Non-pigmented ciliary epithelial cell (primary cell): ENCODE measurements at places on chromosomes 2 and 18.

GRCh38 chr18:57803103-57803969, at the start of gene ATP8B1:
TSS of gene ATP8B1 (minus strand) at chr18:57803315. CDS start at chr18:57731807, 71,508 bp downstream.
- no peak for DNase-seq

- DNase-seq = no peak
Measured at GRCh38 chr2:862731-863466, 87.8 kb upstream of the SNTG2 start.

GRCh38 chr2:124908411-124908810, 883.3 kb downstream of the CNTNAP5 start:
- peak; percentile 8 for DNase-seq

DNA sequence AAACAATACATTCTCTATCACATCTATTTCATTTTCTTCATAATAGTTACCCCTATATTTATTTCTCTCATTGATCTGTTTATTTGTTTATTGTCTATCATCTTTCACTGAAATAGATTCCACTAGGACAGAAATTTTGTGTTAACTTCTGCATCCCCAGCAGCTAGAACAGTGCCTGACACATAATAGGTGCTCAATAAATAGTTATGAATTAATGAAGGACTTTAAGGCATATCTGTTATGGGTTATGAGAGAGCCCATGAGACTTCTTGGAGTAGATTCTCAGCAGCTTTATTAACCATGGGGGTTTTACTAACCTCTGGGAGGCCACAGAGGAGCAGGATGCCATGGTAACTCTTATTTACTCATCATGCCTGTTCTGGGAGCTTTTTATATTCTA, 144.6 kb downstream of the CDC42EP3 start:
- no peak for DNase-seq

GRCh38 chr2:70887550-70888246, 48.0 kb upstream of the ATP6V1B1 start:
- no peak for DNase-seq

- DNase-seq = no peak
Measured at GRCh38 chr2:216793386-216793785, 66.5 kb downstream of the TNP1 start.

DNA sequence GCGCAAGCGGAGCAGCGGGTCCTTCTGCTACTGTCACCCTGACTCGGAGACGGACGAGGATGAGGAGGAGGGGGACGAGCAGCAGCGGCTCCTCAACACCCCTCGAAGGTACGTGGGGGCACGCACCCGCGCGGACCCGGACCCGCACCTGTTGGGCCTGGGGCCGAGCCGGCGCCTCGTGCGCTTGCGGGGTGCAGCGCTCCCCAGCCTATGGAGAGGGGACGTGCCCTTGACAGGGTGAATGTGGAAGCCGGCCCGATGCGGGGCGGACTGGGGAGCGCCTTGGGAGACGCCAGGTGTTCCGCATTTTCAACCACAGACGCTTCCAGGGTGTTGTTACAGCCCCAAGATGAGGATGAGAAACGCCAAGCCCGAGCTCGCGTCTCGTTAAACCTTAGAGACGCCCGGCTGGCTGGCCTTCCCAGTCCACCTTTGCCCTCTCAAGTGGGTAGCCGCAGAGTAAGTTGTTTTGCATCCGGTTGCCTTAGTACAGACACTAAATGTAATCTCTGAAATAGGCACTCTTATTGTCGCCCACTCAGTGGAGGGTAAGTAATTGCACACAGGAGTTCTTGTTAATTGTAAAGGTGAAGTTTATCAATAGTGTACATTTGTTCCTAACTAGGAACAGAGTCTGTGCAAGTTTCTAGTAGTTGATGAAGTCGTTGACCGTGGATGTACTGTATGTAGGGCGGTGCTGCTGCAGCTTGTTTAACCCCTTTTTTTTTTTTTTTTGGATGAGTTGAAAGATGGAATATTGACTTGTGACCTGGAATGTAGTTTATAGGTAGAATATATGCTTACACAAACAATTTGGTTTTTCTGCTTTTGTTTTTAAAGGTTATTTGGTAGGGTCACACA, 815 bp downstream of the GMCL1 start:
- no peak for DNase-seq

DNA sequence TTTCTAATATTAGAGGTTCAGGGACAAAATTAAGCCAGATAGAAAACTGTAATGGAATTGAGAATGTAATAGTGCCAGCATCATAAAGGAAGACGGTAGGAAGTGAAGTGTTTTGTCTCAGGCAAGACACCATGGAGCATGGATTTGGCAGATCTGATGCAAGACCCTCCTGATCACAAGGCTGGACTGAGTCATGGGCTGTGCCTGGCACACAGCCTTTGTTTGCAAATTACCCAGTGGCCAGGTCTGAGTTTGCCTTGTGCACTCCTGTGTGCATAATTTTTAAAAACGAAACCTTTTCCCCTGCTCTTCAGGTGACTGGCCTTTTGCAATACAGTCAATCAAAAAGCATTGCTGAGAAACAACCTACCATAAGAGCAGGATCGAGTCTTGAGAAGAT, 2.0 kb upstream of the UPP2 start:
- DNase-seq = peak; percentile 22

- DNase-seq = no peak
Measured at GRCh38 chr2:8380566-8380965, 301.3 kb upstream of the ID2 start.

DNA sequence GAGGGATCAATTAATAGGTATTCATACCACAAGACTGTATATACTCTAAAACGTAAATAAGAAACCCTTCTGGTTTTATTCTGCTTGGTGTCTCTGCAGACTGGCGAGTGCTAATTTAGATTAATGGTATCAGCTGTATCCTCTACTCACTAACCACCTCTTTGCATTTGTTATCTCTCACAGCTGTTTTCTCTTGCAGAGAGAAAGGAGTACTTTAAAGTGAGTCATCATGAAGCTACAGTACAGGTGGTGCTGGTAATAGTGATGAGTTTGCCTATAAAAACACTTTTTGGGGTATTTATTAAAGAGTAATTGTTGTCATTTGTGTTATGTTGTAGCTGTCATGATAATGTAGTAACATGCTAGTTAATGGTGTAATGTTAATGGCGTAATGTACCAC, 147.7 kb downstream of the NETO1 start:
- DNase-seq = no peak

DNA sequence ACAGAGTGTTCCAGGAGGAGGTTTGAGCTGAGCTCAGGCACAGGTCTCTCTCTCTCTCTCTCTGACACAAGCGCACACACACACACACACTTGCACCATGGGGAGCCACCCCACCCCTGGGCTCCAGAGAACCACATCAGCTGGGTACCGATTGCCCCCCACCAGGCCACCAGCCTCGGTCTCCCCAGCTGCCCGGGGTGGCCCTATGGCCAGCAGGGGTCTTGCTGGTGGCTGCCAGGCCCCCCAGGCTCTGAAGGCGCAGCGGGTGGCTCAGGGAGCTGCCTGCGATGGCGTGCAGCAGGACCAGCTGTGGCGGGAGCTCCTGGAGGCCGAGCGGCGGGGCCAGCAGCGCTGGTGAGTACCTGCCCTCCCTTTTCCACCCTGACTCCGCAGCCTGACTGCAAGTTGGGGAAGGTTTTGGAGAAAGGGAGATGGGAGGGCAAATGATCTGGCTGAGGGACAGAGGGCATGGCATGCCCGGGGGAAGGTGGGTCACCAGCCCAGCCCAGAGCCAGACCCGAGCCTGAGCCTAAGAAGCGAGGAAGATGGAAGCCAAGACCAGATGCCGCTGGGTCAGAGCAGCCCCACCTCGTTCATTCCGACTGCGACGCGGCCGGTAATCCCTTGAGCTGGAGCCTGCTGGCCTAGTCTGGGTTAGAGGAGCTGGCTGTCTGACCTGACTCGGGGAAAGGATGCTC, 21.9 kb upstream of the SLC66A3 start:
- no peak for DNase-seq

GRCh38 chr18:56043641-56044061, 455.7 kb upstream of the TCF4 start:
- no peak for DNase-seq

- DNase-seq = no peak
Measured at GRCh38 chr18:22129778-22130177, 39.6 kb upstream of the GATA6 start.

GRCh38 chr2:46716927-46717326, 198.7 kb downstream of the MCFD2 start:
- DNase-seq = no peak

- DNase-seq = no peak
Measured at GRCh38 chr18:65943268-65943667, 192.5 kb downstream of the CDH7 start.

- no peak for DNase-seq
Measured at GRCh38 chr2:192230889-192231453, 36.2 kb upstream of the TMEFF2 start.

GRCh38 chr18:79626905-79627749, 52.5 kb upstream of the CTDP1 start:
- no peak for DNase-seq

- no peak for DNase-seq
Measured at GRCh38 chr2:163751696-163752095, 15.9 kb upstream of the FIGN start.

- no peak for DNase-seq
Measured at GRCh38 chr2:108536133-108536780, 2.0 kb downstream of the LIMS1 start.

GRCh38 chr2:12797815-12798214, 81.1 kb downstream of the TRIB2 start:
- no peak for DNase-seq

GRCh38 chr2:197309691-197310231, 819 bp downstream of the ANKRD44 start:
- DNase-seq = no peak

- no peak for DNase-seq
Measured at GRCh38 chr2:194105358-194105757, 1551.7 kb upstream of the SLC39A10 start.

DNA sequence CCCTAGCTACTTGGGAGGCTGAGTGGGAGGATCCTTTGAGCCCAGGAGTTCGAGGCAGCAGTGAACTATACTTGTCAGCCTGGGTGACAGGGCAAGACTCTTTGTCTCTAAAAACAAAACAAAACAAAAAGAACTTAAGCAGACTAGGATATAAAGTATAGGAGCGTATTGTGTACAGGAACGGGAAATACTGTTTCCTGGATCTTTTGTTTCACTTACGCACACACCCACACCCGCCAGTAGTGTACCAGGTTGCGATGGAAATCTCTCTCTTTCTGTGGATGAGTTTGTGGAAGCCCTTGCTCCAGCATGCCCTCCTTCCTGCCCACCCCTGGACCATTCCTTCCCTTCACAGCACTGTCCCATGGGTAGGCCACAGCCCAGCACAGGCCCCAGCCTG, 136.3 kb downstream of the RPIA start:
- DNase-seq = no peak

DNA sequence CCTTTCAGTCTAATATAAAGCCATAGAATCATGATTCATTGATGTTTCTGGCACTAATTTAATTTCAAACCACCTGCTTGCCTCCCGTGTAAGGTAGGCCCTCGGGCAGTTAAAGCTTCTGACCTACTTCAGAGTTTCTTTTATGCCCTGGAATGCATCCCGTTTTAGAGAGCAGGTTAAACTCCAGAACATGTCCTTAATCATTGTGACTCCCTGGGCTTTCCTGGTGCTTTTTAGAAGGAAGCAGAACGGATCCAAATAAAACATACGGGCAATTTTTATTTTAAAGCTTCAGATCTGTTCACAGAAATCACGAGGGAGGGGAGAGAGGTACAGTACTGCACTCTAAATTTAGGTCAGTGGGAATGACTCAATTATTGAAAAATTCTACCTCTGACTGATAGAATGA, 134.8 kb downstream of the GCA start:
- no peak for DNase-seq

GRCh38 chr2:241629762-241630435, 7.1 kb downstream of the THAP4 start:
- DNase-seq = no peak

DNA sequence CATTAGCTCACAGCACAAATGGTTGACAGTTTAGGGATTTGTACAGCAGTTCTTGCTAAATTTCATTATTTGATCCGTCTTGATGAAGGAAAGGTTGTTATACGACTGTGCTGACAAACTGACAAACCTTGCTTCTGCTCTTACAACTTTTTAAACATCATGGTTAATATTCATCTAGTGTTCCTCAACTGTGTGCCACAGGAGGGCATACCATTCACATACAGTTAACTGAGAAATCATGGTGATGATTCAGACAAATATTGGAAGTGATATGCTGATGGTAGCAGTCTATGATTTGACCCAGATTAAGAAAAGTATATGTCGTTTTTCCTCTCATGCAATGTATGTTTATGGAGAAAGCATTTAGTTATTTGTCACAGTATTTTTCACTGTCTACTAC, 129.8 kb upstream of the FSIP2 start:
- no peak for DNase-seq

- DNase-seq = no peak
Measured at GRCh38 chr2:234026693-234027254, 23.7 kb upstream of the SPP2 start.

DNA sequence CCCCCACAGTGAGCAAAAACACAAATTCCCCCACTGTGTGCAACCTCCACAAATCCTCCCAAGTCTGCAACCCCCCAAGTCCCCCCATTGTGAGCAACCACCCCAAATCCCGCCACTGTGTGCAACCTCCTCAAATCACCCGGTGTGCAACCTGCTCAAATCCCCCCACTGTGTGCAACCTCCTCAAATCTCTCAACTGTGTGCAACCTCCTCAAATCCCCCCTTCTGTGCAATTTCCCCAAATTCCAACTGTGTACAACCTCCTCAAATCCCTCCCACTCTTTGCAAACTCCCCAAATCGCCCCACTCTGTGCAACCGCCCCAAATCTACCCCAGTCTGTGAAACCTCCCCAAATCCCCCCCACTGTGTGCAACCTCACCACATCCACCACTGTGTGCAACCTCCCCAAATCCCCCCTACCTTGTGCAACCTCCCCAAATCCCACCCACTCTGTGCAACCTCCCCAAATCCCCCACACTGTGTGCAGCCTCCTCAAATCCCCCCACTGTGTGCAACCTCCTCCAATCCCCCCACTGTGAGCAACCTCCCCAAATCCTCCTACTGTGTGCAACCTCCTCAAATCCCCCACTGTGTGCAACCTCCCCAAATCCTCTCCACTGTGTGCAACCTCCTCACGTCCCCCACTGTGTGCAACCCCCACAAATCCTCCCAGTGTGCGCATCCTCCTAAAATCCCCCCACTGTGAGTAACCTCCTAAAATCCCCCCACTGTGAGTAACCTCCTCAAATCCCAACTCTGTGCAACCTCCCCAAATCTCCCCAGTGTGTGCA, 115.2 kb downstream of the TPO start:
- DNase-seq = no peak

DNA sequence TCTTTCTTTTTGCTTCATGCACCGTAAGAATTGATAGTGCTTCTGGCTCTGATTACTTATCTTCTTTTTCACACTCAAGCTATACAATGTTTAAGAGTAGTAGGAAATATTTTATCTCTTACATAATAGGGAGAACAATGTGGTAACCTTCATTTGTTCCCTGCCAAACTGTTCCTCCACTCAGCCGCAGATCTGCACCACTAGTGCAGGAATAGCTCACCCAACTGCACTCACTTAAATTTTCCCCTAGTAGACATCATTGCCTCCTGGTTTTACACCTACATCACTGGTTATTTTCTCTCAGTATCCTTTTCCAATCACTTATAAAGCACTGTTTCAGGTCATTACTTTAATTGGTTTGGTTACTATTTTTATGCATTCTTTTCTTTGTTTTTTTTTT, 283.5 kb upstream of the ZNF804A start:
- no peak for DNase-seq

- no peak for DNase-seq
Measured at GRCh38 chr18:14921031-14921430, 173.1 kb downstream of the ANKRD30B start.

GRCh38 chr2:99489063-99489760, 605 bp downstream of the REV1 start:
- no peak for DNase-seq
